ENCODE measurements at places on chromosomes 1 and 21.
A peak's percentile ranks its signal among the peaks of the same experiment; 100 is the strongest.

- DNase-seq = no peak
Measured at GRCh38 chr1:84731519-84731918, 41.3 kb upstream of the SSX2IP start.

GRCh38 chr1:1144843-1145546 lies 28.7 kb upstream of the TTLL10 start:
- DNase-seq = no peak

- DNase-seq = peak; percentile 18
Measured at GRCh38 chr1:6785728-6786505, 663 bp downstream of the CAMTA1 start.

GRCh38 chr1:43547538-43548072 lies 16.9 kb downstream of the PTPRF start:
- DNase-seq = no peak

DNA sequence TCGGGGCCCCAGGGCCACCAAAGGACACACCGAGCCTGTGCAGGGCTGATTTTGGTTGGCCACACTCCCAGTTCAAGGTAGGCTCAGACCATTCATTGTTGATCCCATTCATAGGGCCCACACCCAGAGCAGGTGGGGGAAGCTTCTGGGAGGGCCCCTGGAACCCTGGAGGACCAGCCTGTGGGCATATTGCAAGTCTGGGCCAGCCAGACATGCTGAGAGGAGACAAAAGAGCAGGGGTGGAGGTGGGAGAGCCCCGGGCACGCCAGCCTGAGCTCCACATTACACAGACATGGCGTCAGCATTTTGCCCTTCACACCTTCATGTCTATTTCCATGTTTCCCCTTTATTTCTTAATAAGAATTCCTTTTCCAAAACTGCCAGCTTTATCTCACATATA lies 25.7 kb downstream of the PMVK start:
- no peak for DNase-seq

GRCh38 chr1:223718850-223719249 lies 6.5 kb downstream of the CAPN2 start:
- DNase-seq = no peak

DNA sequence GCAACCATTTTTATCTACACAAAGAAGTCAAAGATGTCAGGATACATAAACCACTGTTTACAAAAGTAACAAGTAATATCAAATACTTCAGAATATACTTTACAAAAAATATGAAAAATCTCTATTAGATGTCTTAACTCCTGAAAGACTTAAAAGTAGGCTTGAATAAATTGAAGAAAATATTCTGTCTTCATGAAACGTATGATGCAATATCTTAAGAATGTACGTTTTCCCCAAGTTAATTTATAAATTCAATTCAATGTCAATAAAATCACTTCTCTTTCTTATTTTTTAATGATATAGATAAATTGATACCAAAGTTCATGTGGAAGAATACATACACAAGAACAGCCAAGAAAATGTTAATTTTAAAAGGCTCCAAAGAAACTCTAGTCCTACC lies 6.0 kb downstream of the KRTAP19-7 start:
- no peak for DNase-seq

- DNase-seq = no peak
Measured at GRCh38 chr1:167301355-167301754, 80.7 kb downstream of the POU2F1 start.

DNA sequence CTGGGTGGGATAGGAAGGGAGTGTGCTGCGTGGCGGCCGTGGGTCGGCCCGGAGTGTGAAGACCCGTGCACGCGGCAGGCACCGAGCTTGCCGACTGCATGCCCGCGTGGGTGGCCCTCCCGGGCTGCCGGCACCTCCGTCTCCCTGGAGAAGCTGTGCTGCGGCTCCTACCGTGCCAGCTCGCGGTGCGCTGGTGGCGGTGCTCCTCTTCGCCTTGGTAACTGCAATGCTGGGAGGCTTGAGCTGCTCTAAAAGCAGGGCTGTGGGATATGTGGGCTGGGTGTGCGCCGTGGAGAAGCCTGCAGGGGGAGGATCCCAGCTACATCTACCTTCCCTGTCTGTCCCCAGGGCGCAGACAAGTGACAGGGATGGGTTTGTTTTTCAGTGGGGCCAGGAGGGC lies 2.4 kb downstream of the GABRD start:
- no peak for DNase-seq

- DNase-seq = no peak
Measured at GRCh38 chr1:245420926-245421325, 266.1 kb downstream of the KIF26B start.

- no peak for DNase-seq
Measured at GRCh38 chr1:185152187-185152767, 4.5 kb downstream of the TRMT1L start.

GRCh38 chr1:1292442-1292779 lies 12.2 kb downstream of the SCNN1D start:
- DNase-seq = no peak

DNA sequence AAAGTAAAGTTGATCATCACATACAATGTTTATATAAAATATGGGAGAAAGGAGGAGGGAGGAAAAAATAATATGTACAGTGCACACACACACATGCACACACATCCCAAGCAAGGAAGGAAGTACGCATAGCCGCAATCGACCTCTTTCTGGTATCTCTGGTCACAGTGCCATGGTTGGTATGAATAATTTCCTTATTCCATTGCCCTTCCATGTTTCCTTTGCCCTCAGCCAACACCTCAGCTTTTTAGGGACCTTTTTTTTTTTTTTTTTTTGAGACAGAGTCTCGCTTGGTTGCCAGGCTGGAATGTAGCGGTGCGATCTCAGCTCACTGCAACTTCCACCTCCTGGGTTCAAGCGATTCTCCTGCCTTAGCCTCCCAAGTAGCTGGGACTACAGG lies 20.6 kb downstream of the CITED4 start:
- DNase-seq = no peak

DNA sequence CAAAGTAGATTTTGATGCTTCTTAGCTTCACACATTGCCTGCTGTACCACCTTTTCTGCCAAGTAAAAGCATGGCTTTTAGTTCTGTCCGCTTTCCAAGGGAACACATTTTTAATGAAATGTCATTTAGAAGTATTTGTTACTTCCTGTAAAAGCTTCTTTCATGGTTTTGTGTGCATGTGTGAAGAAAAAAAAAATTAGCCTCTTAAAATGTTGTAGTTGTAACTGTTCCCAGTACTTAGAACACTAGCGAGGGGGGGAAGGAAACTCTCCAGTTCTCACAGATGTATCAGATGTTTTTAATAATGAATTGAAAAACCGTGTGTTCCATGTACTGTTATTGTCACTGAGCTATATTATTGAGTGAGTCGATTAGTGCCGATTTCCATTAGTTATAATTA lies 568.3 kb upstream of the ADGRL2 start:
- no peak for DNase-seq

DNA sequence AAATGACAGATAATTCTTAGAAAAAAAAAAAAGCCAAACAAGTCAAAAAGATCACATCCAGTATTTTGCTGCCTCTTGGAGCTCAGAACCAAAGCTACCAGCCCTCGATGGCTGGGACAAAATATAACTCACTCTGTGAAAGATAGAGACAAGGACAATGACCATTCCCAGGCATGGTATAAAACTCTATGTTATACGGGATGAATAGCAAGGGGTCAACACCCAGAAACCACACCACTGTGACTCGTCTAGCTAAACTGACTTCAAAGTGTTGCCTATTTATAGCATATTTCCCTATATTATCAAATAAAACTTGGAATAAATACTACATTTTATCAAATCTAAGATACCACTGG lies 10.1 kb downstream of the TMEM63A start:
- DNase-seq = no peak

- DNase-seq = no peak
Measured at GRCh38 chr1:21383785-21384401, 56.0 kb upstream of the NBPF3 start.

GRCh38 chr1:221983444-221983843 lies 241.6 kb upstream of the DUSP10 start:
- no peak for DNase-seq

- DNase-seq = no peak
Measured at GRCh38 chr1:168734946-168735345, 5.9 kb upstream of the DPT start.

DNA sequence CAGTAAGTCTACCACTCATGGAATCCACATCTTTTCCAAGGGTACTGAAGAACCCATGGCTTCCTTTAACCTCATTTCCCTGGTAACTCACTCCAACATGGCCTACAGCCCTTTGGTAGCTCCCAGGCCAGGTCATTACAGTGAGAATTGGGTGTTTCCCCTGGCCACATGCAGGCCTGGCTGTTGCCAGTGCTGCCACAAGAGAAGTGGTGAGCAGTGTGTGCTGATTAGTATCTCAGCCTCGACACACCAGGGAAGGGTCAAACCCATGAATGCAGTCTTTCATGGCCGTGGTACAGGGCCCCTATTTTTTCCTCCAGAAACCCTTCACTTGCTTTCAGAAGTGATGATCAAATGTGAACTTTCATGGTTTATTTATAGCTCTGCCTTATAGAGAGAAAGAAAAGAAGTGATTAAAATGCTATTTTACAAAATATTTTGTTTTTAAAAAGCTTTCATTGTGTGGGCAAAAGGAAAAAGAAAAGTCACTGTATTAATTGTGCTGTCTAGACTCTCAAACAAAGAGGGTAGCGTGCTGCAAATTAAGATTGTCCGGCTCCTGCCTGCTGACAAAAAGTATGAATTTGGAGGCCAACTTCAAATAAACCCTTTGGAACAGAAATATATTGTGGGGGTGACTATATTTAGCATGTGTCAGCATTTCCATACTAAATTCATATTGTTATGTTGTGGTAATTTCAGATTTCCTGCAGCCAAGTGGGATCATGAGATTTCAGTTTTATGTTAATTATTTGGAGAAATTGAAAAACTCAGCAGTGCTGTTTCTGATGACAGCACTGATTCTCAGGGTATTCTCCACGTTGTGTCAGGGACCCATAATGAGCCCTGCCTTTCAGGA lies 62.0 kb upstream of the HOOK1 start:
- no peak for DNase-seq

DNA sequence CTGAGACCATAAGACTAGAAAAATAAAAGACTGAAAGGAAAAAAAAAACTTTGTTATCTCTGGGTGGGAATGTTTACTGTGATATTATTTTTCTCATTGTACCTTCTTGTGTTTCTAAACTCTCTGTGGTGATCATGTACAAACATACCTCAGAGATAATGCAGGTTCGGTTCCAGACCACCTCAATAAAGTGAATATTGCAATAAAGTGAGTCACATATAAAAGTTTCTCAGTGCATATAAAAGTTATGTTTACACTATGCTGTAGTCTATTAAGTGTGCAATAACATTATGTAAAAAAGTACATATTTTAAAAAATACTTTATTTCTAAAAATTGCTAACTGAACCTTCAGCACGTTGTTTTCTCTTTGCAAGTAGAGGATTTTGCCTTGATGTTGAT lies 137.5 kb downstream of the CENPF start:
- DNase-seq = no peak

DNA sequence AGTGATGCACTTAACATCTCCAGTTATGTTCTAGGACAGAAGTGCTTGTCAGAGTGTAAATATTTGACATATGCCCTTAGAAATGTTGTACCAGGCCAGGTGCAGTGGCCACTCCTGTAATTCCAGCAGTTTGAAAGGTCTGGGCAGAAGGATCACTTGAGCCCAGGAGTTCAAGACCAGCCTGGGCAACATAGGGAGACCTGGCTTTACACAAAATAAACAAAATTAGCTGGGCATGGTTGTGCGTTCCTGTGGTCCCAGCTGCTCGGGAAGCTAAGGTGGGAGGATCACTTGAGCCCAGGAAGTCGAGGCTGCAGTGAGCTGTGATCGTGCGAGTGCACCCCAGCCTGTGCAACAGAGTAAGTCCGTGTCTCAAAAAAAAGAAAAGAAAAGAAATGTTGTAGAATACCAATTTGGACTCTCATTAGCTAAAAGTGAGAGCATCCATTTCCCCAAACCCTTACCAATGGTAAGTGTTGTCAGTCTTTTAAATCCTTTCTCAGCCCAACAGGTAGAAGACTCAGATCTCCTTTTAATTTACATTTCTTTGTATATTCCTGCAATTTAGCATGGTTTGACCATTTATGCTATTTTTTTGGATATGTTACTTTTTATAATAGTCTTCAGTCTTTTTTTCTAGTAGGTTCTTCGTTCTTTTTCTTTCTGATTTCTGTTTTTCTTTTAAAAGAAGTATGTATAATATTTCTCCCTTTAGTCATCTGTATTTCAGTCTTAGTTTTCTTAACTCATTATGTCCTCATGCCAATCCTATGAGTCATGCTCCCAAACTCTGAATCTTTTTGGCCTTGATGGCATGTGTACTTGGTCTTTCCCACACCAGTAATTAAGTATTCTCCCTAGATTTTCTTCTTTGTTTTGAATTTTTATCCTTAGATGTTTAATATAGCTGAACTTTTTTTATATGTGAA lies 74.4 kb downstream of the CAMTA1 start:
- no peak for DNase-seq

DNA sequence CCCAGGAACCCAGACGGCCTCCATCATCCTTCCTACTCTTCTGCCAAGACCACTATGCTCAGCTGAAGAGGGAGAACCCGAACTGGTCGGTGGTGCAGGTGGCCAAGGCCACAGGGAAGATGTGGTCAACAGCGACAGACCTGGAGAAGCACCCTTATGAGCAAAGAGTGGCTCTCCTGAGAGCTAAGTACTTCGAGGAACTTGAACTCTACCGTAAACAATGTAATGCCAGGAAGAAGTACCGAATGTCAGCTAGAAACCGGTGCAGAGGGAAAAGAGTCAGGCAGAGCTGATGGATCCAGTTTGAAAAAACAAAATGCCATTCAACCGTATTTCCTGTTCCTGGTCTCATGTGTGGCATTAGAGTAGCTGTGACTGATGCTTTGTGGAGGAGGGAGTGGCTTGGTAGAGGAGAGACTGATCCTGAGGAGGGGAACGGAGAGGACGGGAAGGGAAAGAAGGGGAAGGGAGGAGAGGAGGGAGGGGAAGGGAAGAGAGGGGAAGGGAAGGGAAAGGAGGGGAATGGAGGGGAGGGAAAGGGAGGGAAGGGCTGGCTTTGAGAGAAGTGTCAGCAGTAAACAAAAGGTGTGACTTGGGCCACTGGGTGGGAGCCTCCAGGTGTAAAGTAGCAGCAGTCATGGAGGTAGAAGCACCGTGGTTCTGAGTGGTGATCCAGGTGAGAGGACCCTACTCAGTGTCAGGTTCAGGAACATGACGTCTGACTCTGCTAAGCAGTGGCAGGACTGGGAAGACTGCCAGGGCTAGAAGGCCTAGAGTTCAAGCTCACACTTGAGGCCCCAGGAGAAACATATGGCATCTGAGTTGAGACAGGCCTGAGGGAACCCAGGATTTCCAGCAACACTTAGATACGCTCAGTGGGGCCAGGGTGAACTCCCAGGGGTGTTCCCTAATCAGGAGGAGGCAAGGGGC lies 846 bp downstream of the HMGB4 start:
- DNase-seq = no peak
